Stimulated activated CD8-positive, alpha-beta memory T cell treated with anti-CD3 and anti-CD28 coated beads, Interleukin-2, amount 100 ng/mL, for 1 hour (primary cell): ENCODE measurements at places on chromosomes 3 and 15.

GRCh38 chr3:162776148-162776547 lies 1279.5 kb downstream of the OTOL1 start:
- DNase-seq, result no peak

- DNase-seq, result no peak
Observed at GRCh38 chr15:74222240-74223119, 13.6 kb upstream of the CCDC33 start.

DNA sequence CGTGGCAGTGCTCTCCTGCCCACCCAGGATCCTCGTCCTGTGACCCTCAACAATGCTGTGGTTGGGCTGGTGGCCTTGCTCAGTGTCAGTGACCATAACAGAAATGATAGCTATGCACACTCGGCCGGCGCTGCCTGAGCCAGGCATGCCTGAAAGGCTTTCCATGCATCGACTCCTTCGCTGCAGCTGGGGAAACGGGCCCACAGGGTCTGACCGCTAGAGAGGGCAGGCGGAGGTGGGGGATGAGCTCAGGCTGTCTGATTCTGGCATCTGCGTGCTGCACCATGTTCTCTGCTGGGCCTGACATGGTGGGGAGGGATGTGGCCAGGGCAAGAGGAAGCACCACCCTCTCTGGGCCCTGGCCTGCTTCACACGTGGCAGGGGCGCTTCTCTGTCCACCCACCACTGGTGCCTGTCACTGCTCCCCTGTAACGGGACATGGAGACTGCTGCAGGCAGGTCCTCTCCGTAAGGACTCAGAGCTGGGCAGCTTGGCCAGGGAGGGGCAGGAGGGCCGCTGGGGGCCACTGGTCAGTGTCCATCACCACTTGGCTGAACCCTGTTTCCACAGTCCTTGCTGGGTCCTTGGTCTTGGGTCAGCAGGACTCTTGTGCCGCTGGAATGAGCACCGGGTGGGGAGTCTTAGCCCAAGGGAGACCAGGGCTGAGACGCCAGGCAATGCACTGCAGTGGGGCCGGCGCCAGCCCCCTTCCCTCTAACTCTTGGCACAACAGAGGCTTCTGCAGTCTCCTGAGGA lies 64.1 kb upstream of the RPL32 start:
- DNase-seq, result no peak

GRCh38 chr3:172357850-172358754 lies 90.2 kb downstream of the GHSR start:
- DNase-seq, result no peak

- DNase-seq, result no peak
Observed at GRCh38 chr3:126711121-126711760, 7.2 kb downstream of the CHCHD6 start.
